ENCODE measurements at places on chromosomes 1 and 21.

GRCh38 chr1:235806123-235806522, 60.6 kb downstream of the LYST start:
- DNase-seq: no peak

DNA sequence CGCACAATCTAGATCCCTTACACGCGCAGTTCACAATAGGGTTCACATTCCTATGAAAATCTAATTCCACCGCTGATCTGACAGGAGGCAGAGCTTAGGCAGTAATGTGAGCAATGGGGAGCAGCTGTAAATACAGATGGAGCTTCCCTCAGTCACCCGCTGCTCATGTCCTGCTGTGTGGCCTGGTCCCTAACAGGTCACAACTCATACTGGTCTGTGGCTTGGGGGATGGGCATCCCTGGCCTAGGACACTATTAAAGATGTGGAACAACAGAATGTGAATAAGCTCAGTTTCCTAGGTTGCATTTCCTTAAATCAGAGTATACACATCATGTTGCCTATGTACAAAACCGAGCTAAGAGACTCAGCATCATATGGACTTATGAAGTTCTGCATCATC, 16.2 kb downstream of the IFI44 start:
- DNase-seq: no peak

- DNase-seq: no peak
Measured at GRCh38 chr1:221723848-221724236, 18.0 kb downstream of the DUSP10 start.

GRCh38 chr1:221182791-221183533, 303.7 kb downstream of the HLX start:
- no peak for DNase-seq

DNA sequence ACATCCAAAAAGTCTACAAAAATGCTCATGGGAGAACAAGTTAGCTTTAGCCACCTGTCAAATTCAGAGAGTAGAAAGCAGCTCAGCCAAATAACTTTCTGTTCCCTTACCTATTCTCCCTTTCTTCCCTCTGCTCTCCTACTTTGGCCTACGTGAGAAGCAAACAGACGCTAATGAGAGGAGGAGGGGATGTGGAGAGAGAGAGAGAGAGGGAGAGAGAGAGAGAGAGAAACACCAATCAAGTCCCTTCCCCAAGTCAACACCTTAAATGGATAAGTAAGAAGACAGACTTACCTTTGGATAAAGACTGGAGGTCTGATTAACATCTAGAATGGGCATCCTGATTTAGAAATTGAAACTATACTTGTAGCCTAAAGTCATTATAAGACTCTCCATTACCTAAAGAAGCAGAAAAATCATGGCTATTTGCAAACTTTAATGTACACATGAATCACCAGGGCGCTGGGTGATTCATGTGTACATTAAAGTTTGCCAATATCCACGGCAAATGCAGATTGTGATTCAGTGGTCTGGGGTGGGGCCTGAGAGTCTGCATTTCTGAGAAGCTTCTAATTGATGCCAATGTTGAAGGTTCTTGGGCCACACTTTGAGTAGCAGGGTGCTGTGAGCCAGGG, 13.1 kb upstream of the DUSP12 start:
- DNase-seq: no peak

- DNase-seq: no peak
Measured at GRCh38 chr1:85228972-85229371, 28.2 kb upstream of the SYDE2 start.

DNA sequence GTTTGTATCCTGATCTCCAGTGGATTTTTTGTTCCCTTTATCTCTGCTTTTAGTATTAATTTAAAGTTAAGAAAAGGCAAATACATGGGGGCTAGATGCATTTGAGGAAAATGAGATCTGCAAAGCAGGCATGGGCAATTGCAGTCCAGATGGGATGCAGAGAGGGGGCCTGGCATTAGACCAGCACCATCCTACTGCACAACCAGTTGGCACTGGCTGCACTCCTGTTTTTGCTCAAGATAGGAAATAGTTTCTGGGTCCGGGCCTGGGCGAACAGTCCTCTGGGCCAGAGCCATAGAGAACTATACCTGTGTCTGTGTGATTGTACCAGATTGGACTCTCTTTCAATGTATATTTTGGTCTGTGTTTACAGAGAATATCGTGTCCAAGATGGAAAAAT, 34.0 kb upstream of the LEPR start:
- DNase-seq: no peak
